Esophagus mucosa (tissue), 1 donor: ENCODE measurements at places on chromosomes 12 and 14. TPM values are rescaled to one million over a fixed set of nuclear protein-coding genes. Genes with fewer than 3 reads are reported as not detected.
A peak's percentile ranks its signal among the peaks of the same experiment; 100 is the strongest.

GRCh38 chr12:44667461-44667860 is 208.7 kb downstream of the NELL2 start:
- no peak for ATAC-seq

DNA sequence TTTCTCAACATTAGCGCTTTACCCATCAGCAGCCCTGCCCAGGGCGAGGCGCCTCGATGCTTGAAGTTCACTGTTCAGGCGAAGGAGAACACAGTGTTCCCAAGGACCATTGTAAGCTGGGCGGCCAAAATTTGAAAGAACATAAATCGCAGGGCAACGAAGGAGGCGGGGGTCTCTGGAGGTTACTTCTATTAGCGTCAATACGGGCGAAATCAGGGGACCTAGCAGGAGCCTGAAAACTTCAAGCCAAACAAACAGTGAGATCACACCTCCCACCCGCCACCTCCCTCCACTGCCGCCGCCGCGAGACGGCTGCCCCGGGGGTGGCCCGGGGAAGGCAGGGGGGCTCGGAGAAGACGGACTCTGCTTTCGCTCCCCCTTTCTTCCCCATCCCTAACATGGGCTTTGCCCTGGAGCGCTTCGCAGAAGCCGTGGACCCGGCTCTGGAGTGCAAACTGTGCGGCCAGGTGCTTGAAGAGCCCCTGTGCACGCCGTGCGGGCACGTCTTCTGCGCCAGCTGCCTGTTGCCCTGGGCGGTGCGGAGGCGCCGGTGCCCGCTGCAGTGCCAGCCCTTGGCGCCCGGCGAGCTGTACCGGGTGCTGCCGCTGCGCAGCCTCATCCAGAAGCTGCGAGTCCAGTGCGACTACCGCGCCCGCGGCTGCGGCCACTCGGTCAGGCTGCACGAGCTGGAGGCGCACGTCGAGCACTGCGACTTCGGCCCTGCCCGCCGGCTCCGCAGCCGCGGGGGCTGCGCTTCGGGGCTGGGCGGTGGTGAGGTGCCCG is at the start of gene PDZRN4:
Gene PDZRN4, plus strand, starts transcription at position 263 of the 783 bp plus-strand sequence.
- ATAC-seq: no peak

- no peak for ATAC-seq
Observed at GRCh38 chr12:108839018-108839889, 18.1 kb downstream of the SSH1 start.

GRCh38 chr12:120710805-120711296 is 593 bp downstream of the UNC119B start:
- ATAC-seq: peak; percentile 39

DNA sequence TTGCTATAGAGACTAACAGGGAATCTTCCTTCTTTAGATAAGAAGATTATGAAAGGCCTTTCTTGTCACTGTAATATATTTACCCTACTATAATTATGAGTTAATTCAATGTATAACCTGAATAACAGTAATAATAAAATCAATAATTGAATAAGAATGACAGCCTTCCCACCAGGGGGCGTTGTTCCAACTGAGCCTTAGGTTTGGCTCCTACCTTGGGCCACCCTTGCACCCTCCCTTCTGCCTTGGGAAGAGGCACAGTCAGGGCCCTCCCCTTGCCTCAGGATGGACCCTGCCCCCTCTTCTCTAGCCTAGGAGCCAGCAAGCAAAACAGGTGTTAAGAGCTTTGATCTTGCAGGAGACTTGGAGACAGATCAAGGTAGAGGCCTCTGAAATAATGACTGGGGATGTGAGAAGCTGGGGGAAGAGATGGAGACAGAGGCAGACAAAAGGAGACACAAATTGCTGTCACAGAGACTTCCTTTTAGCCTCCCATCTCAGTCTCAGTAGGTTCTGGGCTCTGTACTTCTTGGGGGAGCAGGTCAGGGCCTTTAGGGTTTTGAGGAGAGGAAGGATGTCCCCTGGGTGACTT is 40.1 kb upstream of the CISTR start:
- no peak for ATAC-seq

GRCh38 chr14:50531595-50532501 is 521 bp downstream of the MAP4K5 start:
- peak; percentile 53 for ATAC-seq

- no peak for ATAC-seq
Observed at GRCh38 chr12:128606538-128606937, 217.2 kb downstream of the SLC15A4 start.

DNA sequence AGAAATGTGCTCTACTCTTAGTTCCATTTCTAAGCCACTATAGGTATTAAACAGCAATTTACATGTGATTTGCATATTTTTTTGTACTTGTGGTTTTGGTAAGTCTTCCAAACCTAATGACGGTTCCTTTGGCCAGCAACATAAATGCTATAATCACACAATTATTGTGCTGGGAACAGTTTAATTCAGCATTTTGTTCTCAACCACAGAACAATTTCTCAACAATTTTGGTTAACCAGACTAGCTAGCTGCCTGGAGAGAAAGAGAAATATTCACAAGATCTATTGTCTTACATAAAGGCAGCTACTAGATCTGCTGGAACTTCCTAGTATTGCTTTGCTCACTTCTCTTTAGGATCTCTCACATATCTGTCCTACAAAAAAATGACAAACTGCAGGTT is 265.3 kb downstream of the SOX5 start:
- ATAC-seq: no peak

GRCh38 chr14:94573475-94574277 is 7.5 kb upstream of the SERPINA5 start:
- no peak for ATAC-seq

- no peak for ATAC-seq
Observed at GRCh38 chr12:20625531-20625930, 69.6 kb upstream of the SLCO1C1 start.

DNA sequence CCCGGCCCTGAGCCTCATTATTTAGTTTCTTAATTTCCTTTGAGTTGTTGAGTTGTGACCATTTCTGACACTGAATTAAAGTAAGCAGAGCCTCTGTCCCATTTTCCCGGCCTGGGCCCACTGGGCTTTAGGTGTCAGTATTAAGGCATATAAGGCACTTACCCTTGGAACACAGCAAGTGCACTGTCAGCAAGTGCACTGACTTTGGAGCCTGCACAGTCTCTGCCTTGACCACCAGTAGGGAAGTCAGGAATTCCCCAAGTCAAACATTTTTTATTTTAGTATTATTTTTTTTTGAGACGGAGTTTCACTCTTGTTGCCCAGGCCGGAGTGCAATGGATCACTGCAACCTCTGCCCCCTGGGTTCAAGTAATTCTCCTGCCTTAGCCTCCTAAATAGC is 56.6 kb downstream of the MAX start:
- ATAC-seq: no peak

DNA sequence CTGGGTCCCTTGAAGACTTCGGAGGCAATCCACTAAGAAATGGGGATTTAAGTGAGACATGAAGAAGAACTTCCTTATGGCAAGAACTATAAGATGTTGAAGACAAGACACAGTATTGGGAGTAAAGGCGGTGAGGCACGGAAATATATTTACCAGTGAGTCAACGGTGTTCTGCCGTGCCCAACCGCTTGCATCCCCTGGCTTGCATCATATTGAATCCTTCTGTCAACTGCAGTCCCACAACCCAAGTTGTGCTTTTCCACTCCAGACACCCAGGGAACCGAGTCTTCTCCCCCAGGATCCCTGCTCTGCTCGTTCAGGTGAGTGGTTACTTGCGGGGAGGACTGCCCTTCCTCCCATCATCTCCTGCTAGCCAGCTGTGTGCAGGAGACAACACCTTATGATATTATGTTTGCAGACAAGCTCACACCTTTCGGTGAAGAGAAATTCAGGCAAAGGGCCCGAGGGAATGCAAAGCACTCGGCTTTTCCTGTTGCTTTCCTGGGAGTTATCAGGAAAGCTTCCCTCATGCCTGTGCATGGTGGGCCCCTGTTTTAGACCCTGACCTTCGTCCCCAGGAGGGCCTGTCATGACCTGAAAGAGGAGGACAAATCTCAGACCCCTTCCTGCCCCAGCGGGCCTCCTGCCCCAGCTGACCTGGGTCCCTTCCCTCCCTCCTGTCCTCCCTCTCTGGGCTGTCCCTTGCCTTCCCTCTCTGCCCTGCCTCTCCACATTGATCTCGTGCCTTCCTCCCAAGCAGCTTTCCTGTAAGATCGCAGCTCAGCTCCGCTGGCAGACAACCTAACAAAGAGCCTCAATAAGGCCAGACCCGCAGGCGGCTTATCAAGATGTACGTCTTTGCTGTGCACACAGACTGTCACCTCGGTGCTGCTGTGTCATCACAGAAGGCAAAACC is 4.3 kb upstream of the LRTM2 start:
- no peak for ATAC-seq

GRCh38 chr14:93107453-93107852 is 8.3 kb downstream of the ITPK1 start:
- no peak for ATAC-seq

DNA sequence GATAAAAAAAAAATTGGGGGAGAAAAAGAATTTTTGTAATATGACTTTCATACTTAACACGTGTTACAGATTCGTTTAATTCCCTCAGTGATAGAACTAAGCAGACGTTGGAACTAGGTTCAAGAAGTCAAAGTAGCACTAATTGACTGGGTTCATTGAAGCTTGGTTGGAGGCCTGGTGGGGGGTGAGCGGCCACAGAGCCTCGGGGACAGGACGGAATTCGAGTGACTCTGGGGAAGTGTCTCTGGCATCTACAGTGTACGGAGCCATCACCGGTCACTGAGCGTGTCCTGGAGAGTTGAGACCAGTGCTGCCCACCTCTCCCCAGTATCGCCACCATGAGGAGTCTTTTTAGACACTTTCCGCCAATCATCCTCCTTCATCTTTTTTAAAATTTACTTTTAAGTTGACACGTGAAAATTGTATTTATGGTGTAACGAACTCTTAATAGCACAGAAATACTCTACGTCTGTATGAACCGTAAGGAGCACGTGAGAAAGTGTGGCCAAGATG is 1.3 kb downstream of the ZFYVE21 start:
- ATAC-seq: no peak

- no peak for ATAC-seq
Observed at GRCh38 chr12:58342736-58343135, 401.4 kb downstream of the ATP23 start.

- ATAC-seq: no peak
Observed at GRCh38 chr14:70069186-70069585, 119.6 kb downstream of the SLC8A3 start.

DNA sequence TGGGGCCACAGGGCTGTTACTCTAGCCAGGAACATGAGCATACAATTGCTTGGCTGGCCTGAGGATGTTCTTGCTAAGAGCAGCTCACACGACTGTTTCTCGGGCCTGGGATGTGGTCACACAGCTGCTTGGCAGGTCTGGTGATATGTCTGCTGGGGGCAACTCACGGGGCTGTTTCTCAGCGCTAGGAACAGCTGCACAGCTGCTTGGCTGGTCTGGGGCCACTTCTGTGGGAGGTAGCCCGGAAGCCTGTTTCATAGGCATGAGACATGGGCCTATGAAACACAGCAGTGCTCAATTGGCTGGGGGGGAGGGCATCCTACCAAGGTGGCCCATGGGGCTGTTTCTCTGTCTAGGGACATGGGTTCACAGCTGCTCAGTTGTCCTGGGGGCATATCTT is 73.4 kb upstream of the DDHD1 start:
- no peak for ATAC-seq

DNA sequence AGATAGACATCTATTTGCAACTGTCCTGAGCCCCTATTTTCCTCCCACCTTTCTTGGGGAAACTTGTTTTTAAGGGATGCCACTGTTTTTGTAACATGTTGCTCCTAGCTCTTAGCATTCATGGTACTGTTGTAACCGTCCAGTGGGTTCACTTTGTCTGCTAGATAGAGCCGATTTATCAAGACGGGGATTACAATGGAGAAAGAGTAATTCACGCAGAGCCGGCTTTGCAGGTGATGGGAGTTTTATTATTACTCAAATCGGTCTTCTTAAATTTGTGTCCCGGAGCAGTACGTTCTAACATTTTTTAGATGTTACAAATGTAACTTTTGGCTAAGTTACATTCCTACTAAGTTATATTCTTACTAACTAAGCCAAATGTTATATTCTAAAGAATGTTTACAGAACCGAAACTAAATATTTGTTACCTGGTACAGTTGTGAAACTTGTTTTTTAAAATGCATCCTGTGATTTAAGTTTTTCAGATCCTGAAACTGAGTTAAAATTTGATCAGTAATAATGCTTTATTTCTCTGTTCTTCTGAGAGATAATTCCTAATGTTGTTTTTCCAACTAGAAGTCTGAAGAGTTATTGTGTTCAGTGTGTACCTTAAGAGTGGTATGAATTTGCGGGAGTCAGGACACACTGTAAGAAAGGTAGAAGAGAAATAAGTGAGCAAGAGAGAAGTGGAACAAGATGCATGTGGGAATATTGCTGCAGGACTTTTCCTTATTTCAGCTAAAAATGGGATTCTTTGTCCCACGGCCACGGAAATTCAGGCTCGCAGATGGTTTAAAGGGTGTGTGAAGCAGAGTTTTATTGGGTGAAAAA is 20.6 kb upstream of the CLEC2D start:
- peak; percentile 3 for ATAC-seq

- no peak for ATAC-seq
Observed at GRCh38 chr14:104559028-104559803, 20.3 kb upstream of the C14orf180 start.

- no peak for ATAC-seq
Observed at GRCh38 chr12:123805173-123805572, 43.1 kb downstream of the DNAH10 start.

ETFBKMT gene
- total RNA-seq: 1.3 TPM

KCNC2 gene
- total RNA-seq: not detected

POTEG gene
- total RNA-seq: not detected

POMT2 gene
- 11.2 TPM for total RNA-seq

SLC8A3 gene
- 0.08 TPM for total RNA-seq

CLEC2A gene
- not detected for total RNA-seq

ENDOU gene
- total RNA-seq: 66.9 TPM

APOLD1 gene
- 3.1 TPM for total RNA-seq

IL31 gene
- total RNA-seq: not detected

DCAF5 gene
- total RNA-seq: 28.1 TPM

KCNK10 gene
- 3.9 TPM for total RNA-seq

OR4M1 gene
- not detected for total RNA-seq

FBLN5 gene
- 2.8 TPM for total RNA-seq

RAD9B gene
- 0.44 TPM for total RNA-seq

GUCY2C gene
- total RNA-seq: 0.20 TPM

PRKD1 gene
- total RNA-seq: 0.56 TPM

FSCB gene
- total RNA-seq: not detected
